Pulmonary artery endothelial cell (primary cell): ENCODE measurements at places on chromosomes 5 and 9.

GRCh38 chr5:115414406-115415142 is 118.1 kb upstream of the CCDC112 start:
- no peak for DNase-seq

- DNase-seq: peak; percentile 26
These were observed 330.0 kb downstream of the ARRDC3 start for GRCh38 chr5:91052977-91053740.

- DNase-seq: no peak
These were observed 267.5 kb downstream of the MSX2 start for GRCh38 chr5:174991847-174992246.

GRCh38 chr5:172868924-172869591 is 35.0 kb downstream of the ERGIC1 start:
- DNase-seq: no peak

DNA sequence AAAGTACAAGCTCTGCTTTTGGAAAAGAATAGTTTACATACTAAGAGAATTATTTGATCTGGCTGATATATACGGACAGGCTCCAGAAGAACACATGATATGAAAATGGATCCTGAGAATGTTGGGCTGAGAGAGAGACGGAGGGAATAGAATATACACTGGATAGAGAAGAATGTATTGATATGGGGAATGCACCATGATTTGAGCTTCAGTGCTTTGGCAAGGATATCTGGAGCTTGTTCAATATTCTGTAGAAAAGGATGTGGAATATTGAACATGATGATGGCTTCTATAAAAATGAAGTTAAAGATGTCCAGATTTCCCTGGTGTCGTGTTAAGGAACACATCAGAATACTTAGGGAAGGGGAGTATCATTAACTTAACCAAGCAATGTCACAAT is 280.5 kb upstream of the VLDLR start:
- no peak for DNase-seq

DNA sequence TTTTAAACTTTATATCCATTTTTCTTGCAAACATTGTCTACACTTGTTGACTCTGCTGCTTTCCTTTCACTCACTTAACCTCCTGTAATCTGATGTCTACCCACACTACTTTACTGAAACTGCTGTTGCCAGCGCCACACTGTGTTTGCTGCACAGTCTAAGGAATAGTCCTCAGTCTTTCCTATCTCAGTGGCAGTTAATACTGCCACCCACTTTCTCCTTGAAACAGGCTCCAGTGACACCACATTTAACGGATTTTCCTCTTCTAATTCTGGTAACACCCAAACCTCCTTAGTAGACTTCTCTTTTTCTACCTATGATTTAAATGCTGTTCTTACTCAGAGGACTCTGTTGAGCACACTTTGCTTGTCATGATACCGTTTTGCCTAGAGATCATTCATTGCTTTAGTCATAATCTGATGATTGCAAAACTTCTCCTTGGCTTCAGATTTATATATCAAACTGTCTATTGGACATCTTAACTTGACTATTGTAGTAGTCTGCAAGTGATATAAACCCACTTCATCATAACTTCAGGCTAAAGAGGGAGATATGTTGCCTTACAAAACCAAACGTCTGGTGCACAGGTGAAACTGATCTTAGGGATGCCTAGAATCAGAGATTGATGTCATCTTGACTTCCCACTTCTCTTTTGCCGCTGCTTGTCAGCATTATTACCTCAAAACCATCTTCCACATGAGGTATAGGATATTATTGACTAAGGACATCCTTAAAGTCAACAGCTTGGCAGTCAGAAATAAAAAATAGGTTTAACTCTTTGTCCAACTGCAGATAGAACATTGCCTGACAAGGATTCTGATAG is 94.1 kb downstream of the CDC42SE2 start:
- no peak for DNase-seq

GRCh38 chr9:133423216-133423615 is 1.0 kb downstream of the ADAMTS13 start:
- DNase-seq: no peak

GRCh38 chr5:91528831-91529230 is 145.7 kb upstream of the ARRDC3 start:
- DNase-seq: no peak

DNA sequence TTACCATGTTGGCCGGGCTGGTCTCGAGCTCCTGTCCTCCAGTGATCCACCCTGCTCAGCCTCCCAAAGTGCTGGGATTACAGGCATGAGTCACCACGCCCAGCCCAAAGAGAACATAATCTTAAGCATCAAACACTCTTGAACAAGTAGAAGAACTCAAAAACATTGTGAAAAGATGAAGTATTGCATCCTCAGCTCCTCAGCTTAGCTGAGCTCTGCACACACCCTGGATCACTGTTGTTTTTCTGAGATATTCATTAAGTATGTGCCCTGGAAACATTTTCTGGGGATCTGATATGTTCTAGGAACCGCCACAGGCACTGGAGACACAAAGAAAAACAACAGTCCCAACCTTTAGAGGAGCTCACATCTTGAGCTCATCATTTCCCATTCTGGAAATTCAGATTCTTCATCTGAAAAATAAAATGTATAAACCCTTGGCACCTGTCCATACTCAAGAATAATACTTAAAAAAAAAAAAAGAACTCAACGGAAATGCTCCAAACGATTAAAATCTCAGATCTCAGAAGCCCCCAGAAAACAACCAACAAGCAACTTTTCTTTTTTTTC is 62.2 kb upstream of the ZNF462 start:
- no peak for DNase-seq
